ENCODE measurements at places on chromosomes 4 and X.
A peak's percentile ranks its signal among the peaks of the same experiment; 100 is the strongest.

GRCh38 chrX:129958083-129958465 lies 24.4 kb upstream of the BCORL1 start:
- no peak for DNase-seq

- DNase-seq, result no peak
Observed at GRCh38 chrX:30831082-30831481, 58.0 kb downstream of the TAB3 start.

DNA sequence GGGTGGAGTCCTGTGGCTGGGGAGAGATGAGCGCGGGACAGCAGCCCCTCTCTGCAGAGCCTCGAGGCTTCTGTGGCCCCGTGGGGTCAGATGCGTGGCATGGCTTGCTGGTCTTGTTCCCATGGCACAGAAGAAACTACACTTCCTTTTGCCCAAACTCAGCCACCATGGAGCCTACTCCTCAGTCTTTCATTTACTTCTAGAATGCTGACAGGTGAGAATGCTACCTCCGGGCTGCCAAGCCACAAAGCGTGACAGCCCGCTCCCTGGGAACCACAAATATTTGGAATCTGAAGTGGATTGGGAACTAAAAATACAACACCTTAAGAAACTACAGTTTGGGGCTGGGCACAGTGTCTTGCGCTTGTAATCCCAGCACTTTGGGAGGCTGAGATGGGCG lies 98.0 kb downstream of the TRAPPC11 start:
- peak; percentile 56 for DNase-seq

- DNase-seq, result no peak
Observed at GRCh38 chr4:148077581-148077980, 345.7 kb downstream of the ARHGAP10 start.

GRCh38 chr4:97593248-97593647 lies 550.0 kb downstream of the STPG2 start:
- DNase-seq, result no peak

DNA sequence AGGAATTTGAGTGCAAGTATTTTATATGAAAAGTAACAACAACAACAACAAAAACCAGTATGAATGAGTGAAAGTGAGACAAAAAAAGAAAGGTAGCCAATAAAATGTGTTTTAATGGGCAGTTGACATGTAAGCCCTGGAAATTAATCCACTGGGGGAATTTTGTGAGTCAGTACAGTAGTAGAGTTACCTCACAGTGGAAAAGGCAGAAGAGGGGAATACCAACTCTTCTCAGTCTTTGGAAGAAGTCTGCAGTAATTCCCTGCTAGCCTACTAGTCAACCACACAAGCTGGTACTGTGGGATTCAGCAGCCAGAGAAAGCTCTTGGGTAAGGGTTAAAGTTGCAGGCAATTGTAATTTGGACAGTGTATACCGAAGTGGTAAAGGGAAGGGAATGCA lies 76.3 kb upstream of the IL15 start:
- DNase-seq, result no peak

DNA sequence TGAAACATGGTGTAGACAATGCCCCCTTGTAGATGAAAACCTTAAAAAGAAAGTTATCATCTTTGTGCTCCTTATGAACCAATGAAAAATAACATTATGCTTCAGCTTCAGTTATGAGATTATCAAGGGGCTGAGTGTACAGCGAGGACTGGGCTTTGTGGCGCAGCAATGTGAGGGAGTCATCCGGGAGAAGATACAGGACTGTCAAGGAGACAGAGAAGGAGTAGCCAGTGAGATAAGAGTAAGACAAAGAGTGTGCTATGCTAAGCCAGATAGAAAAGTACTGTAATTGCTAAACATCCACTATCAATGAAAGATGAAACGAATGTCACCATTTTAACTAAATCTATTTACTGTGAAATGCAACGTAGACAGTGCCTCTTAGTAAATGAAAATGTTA lies 3.6 kb upstream of the KLHL15 start:
- DNase-seq, result no peak

DNA sequence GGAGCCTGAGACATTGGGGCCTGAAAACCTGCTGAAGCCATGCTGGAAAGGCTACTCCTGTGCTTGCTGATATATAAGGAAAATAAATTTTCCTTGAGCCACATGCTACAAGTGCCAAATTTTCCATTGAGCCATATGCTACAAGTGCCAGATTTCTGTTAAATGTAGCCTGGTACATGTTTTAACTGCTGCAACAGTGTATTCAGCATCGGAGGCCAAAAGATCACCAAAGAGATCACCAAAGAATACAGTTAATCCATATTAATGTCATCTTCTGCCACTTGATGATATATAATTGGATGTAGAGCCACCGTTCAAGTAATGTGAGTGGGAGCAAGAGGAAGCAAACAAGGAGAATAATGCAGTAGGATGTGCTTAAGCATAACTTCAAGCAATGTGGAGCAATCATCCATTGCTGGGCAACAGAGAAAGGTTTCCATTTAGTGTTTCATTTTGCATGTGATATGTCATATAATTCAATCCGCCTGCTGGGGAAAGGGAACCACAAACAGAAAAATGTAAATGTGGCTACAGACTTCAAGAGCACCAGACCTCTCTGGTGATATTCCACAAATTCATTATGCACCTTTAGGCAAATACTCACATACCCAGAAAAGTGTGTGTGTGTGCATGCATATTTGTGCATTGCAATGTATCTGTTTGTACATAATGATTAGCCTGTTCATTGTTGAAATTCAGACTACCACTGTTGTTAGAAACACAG lies 295.9 kb downstream of the KCNIP4 start:
- DNase-seq, result no peak

DNA sequence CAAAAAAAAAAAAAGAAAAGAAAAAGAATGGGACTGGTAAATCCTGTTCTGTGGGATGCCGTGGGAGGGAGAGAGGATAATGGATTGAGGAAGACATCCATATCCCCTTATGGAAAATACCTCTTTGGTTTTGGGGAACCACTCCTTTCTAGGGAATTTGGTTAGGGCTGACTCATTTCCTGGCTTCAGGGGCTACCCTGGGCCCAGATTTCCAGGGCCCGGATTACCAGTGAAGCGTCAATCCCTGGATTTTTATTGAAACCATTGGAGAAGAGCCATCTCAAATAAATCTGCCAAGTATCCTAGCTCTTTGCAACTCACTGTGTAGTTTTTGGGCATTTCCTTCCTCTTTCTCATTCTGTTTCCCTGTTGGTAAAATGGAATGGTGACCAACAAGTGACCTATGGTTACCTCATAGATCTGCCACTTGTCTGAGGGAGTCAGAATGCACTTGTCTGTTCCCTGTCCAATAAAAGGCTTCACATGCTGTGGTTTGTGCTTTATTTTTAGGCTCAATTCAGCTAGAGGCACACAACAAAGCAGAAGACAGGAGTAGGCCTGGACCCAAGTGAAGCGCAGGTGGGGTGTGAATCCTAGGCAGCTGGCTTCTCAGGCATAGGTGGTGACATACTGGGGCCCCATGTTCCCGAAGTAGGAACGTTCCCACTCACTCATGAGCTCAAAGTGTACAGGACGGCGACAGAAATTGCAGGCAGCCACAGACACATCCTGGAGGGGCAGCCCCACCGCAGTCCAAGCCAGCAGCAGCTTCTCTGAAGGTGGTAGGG lies 8.6 kb downstream of the APEX2 start:
- DNase-seq, result no peak

GRCh38 chr4:18241727-18242126 lies 220.2 kb upstream of the LCORL start:
- DNase-seq, result no peak

GRCh38 chrX:23959781-23960180 lies 52.0 kb downstream of the CXorf58 start:
- DNase-seq, result no peak

- DNase-seq, result no peak
Observed at GRCh38 chr4:42453612-42454011, 56.3 kb downstream of the SHISA3 start.

DNA sequence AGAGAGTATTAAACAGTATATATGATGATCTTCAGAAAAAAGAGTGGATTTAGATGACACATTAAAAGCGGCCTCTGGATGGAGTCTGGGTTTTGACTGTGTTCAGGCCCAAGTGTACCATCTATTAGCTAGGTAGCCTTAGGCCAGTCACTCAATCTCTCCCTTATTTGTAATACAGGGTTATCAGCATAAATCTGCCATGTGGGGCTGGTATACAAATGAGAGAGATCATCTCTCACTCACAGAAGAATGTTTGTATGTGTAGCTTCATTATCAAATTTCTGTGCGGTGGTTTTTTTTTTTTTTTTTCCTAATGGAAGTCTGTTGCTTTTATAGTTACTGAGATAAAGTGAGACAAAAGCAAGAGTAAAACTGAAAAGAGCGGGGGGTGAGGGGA lies 12.7 kb downstream of the SLC2A9 start:
- DNase-seq, result no peak

DNA sequence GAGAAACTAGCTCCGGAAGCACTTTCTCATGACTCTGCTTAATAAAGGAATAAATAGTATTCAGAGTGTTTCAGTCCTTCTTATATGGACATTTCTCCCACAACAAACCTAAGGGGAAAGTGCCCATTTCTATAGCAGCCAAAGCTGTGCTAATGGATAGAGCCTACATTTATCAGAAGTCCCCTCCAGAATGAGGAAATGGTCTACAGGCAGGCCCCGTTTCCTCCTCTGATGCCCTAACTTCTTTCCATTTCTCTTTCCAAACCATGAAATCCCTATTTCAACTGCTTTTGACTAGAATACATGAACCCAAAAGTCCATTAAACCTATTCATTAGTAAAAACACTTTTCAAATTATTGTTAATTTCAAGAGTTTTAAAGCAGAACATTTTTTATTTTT lies 4.5 kb downstream of the ACSL1 start:
- DNase-seq, result no peak

GRCh38 chr4:52574036-52574435 lies 85.1 kb downstream of the USP46 start:
- DNase-seq, result no peak

- DNase-seq, result no peak
Observed at GRCh38 chr4:48693856-48694574, 86.1 kb downstream of the FRYL start.

DNA sequence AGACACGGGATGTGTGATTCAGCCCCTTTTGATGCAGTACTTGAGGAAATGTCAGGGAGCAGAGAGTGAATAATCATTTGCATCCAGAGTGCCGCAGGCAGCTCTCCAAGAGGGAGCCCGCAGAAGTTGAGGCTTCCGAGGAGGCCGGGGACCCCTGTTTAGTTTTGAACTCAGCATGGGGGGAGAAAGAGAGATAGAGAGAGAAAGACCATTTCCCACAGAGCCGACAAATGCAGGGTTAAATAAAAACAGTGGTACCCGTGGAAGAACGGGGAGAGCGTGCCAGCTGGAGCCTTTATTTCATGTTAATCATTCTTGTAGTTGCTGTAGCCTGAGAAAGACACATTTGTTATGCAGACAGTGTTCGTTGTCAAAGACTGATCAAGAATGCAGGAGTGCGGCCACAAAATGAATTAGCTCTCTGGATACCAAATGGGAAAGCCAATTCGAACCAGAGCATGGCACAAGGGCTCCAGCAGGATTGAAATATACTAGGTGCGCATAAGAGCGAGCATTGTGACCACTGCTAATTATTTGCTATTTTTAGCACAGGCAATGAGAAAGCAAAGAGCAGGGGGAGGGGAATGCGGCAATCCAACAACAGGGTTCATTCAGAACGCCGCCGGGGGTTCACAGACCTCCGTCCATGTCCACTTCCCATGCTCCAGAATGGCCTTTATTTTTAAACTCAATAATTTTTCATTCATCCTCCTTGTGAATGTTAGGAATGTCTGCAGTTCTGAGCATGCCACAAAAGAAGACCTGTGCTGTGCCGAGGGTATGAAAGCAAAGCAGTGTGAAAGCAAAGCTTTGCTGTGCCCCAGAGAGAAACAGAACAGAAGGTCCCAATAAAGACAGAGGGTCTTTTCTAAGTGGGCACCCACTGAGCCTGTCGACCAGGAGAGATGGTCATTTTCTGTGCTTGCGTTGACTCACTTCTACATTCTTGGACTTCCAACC lies 243.9 kb upstream of the VCX3A start:
- DNase-seq, result no peak

DNA sequence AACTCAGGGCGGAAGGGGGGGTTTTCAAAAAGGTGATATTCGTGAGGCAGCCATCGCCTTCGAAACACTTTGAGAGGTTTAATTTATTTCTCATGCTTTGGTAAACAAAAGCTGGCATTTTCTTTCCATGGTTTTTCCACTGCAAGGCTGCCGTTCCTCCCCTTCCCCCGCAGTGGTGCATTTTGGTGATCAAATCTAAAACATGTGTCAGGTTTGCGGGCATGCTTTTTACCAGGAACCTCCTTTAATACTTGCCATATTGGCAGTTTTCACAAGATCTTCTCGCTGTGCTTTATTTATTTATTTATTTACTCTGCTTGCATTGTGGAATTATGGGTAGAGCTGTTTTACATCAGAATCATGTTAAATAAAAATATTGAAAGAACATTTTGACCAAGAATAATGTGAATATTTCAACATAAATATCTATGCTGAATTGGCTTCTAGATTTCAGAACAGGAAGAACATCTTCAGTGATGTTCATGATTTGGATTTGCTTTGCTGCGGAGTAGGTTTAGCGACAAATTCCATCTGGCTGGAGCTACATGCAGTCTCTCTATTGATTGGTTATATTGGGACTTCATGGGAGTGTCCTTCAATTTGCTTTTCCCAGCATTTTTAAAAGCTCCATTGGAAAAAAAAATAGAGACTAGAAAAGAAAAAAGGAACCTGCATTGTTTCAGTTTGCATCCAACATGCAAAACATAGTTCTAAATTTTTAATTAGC lies 54.4 kb downstream of the STOX2 start:
- DNase-seq, result no peak

DNA sequence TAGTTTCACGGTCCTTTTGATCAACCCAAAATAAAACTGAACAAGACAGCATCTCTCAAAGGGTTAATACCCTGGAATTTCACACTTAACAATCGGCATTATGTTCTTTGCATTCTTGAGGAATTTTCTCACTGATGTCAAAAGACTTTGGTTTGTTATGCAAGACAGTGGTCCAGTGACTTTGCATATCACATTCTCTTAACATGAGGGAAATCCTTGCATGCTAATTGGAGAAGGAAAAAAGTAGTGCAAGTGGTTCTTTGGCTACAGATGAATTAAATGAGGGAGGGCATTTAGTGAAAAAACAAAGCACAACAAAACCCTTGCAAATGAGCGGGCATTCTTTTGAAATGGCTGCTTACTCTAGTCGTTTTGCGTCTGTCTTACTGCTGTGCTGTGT lies 105.1 kb upstream of the LIMCH1 start:
- no peak for DNase-seq

Data from DMS79 (cell line).